ENCODE measurements at places on chromosomes 5 and 9. TPM values are rescaled to one million over a fixed set of nuclear protein-coding genes. Genes with fewer than 3 reads are reported as not detected.

DNA sequence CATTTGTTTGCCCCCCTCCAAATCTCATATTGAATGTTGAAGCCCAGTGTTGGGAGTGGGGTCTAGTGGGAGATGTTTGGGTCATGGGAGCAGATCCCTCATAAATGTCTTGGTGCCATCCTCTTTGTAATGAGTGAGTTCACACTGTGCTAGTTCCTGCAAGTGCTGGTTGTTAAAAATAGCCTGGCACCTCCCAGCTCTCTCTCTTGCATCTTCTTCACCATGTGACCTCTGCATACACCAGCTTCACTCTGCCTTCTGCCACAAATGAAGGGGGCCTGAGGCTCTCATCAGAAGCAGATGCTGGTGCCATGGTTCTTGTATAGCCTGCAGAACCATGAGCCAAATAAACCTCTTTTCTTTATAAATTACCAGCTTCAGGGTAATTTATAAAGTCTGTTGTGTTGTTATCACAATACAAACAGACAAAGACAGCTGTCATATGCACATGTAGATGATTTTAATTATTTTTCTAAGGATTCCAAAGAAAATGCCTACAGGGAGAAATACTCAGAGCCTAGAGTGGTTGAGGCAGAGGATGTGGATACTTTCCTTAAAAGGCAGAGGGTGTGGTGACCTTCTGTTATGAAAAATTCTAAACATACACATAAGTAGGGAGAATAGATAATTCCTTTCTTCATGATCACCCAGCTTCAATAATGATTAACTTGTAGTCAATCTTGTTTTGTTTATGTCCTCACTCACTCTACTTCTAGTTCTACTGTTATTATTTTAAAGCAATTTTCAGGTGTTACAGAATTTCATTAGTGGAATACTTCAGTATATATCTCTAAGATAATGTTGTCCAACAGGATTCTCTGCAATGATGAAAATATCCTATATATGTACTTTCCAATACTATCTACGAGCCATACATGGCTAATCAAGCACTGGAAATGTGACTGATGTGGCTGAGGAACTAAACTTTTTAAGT lies 75.1 kb upstream of the RANBP6 start:
- DNase-seq = no peak
- no peak overlapping the region for H3K27ac ChIP-seq
- H3K36me3 ChIP-seq = no peaks in the 10 kb centered on the region
- no peaks in the 10 kb centered on the region for H3K4me1 ChIP-seq
- H3K27me3 ChIP-seq = no peaks in the 10 kb centered on the region
- no peak overlapping the region for H3K4me3 ChIP-seq

Gene C7
- total RNA-seq = 576 TPM

DNA sequence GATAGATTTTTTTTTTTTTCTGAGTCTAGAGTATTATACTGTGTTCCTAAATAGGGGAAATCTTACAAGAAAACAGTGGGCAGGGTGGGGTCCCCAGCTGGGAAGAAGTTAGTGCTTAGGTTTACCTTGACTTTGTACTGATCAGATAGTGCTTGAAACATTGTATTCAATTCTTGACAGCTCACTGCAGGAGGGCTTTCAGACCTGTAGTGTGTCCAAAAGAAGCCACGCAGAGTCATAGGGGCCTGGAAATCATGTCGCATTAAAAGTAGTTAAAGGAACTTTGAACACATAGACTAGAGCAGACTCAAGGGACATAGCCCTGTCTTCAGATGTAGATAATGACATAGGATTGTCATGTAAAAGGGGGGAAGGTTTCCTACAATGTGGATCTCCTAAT lies 215.4 kb upstream of the NR4A3 start:
- H3K4me1 ChIP-seq = no peaks in the 10 kb centered on the region
- no peak overlapping the region for H3K4me3 ChIP-seq
- no peak for DNase-seq
- H3K27me3 ChIP-seq = no peaks in the 10 kb centered on the region

DNA sequence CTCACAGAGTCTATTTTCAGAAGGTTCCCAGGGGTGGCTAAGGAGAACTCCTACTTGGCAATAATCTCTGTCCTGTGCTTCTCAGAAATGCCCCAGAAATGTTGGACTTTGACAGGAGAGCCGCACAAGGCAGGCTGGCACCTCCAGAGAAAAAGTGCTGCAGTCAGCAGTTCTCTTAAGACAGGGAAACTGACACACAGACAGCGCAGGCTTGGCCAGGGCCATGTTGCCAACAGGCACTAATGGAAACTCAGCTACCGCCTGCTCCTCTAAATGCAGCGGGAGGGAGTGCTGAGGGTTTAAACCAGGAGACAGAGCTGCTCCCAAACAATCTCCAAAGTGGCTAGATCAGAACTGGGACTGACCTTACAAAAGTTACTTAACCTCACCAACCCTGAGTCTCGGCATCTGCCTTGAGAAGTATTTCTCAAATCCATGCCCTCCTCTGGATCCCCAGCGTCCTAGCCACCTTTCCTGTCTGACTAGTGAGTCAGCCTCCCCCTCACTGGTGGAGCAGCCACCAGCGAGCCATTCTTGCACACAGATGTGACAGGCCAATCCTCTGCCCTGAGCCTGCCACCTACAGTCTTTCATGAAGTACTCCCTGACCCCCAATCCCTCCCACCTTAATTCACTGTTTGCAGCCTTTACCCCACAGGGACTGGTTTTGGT lies 186.4 kb downstream of the CDK5RAP2 start:
- H3K27ac ChIP-seq = no peak overlapping the region
- H3K36me3 ChIP-seq = no peaks in the 10 kb centered on the region
- no peak overlapping the region for H3K4me3 ChIP-seq
- no peaks in the 10 kb centered on the region for H3K27me3 ChIP-seq
- no peaks in the 10 kb centered on the region for H3K4me1 ChIP-seq

DNA sequence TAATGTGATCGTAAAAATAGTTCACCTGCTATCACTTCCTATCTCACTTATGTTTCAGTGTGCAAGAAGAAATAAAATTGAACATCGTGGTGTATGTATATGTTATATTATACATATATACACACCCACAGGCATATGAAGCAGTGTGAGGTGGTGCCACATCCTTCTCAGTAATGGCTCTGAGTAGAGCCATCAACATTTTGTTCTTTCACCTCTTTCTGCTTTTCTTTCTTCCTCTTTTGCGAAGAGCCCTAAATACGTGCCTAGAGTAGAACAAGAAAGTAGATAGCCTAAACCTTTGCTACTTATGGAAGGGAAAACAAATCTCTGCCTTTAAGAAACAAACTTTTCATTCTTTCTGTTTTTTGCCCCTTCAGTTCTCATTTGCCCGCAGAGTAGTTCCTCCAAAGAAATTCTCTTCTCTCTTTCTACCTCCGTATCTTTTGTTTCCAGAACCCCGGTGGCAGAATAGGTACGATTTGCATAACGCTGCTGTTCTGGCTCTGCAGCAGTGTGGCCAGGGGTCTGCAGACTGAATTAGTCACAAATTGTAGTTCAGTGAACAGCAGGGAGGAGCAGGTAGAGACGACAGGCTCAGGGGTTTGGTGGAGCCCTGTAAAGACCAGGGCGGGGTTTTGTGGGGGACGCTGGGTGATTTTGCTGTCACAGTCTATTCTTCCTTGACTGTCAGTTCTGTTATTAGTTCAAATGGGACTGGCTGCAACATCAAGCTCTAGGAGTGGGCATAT lies 40.5 kb upstream of the PJA2 start:
- DNase-seq = no peak
- no peaks in the 10 kb centered on the region for H3K4me1 ChIP-seq
- H3K27ac ChIP-seq = no peak overlapping the region
- no peaks in the 10 kb centered on the region for H3K36me3 ChIP-seq

Measured in uterus (tissue), 4 donors.